Activated CD8-positive, alpha-beta T cell treated with anti-CD3 and anti-CD28 coated beads for 36 hours (primary cell): ENCODE measurements at places on chromosomes 3 and 15. TPM values are rescaled to one million over a fixed set of nuclear protein-coding genes. Genes with fewer than 3 reads are reported as not detected.

DNA sequence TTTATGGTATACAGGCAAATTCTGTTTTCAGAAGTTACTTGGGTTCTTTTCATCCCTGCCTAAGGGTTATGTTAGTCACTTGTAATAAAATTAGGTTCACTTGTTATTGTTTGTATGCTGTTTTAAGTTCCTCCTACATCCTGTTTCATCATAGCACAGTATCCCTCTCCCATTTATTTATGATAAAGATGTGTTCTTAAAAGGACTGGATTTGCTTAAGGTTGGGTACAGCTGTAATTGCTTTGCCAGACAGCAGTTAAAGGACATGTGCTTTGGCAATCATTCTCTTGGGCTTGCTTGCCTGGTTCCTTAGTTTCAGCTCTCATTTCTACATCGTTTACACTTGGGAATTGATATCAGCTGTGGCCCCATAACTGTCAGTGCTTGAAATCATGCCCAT lies 11.7 kb downstream of the ATP2C1 start:
- H3K36me3 ChIP-seq, result peaks cover 11% of the 10 kb centered on the region
- no peak overlapping the region for H3K27ac ChIP-seq
- peaks cover 73% of the 10 kb centered on the region for H3K4me1 ChIP-seq
- H3K27me3 ChIP-seq, result no peaks in the 10 kb centered on the region

GRCh38 chr3:134211797-134212196 lies 38.9 kb downstream of the RYK start:
- no peaks in the 10 kb centered on the region for H3K27me3 ChIP-seq
- H3K36me3 ChIP-seq, result peaks cover 19% of the 10 kb centered on the region
- H3K4me1 ChIP-seq, result peaks cover 24% of the 10 kb centered on the region

DNA sequence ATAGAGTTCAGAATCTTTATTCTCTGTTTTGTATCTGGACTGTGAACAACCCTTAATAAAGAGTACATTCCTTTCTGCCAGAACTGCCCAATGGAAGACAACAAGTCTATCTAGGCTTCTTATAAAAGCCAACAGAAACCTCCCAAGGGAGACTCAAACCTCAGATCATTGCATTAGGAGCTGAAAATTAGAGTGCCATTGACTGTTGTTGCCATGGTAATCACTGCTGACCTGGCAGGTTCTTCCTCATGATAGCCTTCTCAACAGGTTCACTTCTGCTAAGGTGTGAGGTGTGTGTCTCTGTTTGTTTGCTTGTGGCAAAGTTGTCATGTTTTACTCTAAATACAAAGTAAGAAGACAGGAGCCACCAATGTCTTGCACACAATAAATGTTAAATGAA lies 79.2 kb downstream of the TMEM108 start:
- no peak for DNase-seq
- H3K27me3 ChIP-seq, result peaks cover 6% of the 10 kb centered on the region
- no peaks in the 10 kb centered on the region for H3K36me3 ChIP-seq
- no peak overlapping the region for H3K27ac ChIP-seq
- no peaks in the 10 kb centered on the region for H3K4me1 ChIP-seq
- H3K4me3 ChIP-seq, result no peak overlapping the region

GRCh38 chr15:40069178-40070165 lies 30.5 kb upstream of the SRP14 start:
- H3K36me3 ChIP-seq, result peaks cover 2% of the 10 kb centered on the region
- H3K27ac ChIP-seq, result no peak overlapping the region
- no peak overlapping the region for H3K4me3 ChIP-seq

GRCh38 chr3:45055032-45055410 lies 28.9 kb downstream of the CLEC3B start:
- H3K4me3 ChIP-seq, result no peak overlapping the region
- DNase-seq, result no peak
- peaks cover 12% of the 10 kb centered on the region for H3K27me3 ChIP-seq

DNA sequence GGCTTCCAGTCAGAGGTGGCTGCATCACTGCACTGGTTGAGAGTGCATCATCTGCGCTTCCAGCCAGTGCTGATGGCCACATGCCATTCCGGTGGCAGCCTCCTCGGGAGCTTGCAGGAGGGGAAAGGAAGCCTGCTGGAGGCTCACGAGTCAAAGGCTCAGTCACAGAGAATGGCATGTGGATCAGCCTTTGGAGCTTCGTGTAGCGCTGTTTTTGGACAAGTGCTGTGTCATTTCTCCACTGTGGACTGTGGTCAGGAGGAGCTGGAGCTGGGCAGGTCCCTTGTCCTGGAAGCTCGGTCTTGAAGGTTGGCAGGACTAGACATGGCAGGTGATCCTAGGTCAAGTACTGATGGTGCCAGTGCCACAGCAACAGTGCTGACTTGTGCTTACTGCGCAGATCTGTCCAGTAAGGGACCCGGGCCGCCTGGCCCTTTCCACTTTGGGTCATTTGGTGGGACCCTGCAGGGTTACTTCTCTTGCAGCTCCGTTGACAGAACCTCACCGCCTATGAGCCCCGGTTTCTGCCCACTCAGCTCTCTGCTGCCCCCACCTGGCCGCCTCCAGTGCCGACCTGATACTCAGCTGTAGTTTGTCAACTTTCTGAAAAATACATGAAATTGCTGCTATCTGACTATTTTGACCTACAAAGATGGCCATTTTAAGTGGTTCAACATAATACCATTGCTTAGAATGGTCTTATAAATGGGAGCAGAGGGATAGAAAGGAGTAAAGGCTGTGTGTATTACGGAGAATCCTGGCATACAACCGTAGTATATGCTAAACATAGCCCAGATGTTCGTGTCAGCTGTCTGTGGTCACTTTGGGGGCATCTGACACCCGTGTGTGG lies 27.6 kb upstream of the TRPM1 start:
- H3K27ac ChIP-seq, result no peak overlapping the region
- peak; percentile 86 for DNase-seq
- no peaks in the 10 kb centered on the region for H3K4me1 ChIP-seq
- no peak overlapping the region for H3K4me3 ChIP-seq

Gene PLA2G4F
- total RNA-seq, result not detected

Gene TM4SF4
- total RNA-seq, result not detected

Gene SLC24A1
- 7.6 TPM for total RNA-seq

Gene GUCA1C
- not detected for total RNA-seq

Gene ROPN1
- not detected for total RNA-seq

Gene CFAP20DC
- total RNA-seq, result 1.4 TPM
